ENCODE measurements at places on chromosomes 16 and 17.

DNA sequence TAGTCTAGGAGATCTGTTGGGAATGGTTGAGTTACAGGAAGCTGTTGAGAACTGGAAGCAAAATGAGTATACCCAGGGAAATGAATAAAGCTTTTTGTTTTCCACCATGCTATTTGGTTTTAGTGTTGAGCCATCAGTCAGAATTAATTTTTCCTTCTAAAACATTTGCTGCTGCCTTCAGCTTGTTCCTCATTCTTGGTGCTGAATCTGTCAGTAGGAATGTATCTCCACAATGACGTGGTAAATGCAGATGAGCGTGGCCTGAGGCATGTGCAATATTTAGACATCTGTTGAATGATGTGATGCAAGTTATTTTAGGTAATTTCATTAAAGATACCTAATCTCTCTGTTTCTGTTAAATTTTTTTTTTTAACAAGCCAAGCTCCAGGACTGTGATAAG is 10.9 kb downstream of the HAPSTR1 start:
- DNase-seq: no peak

- no peak for DNase-seq
Measured at GRCh38 chr16:85826686-85827247, 27.3 kb downstream of the COX4I1 start.

GRCh38 chr17:67026341-67026740 is 18.0 kb upstream of the CACNG1 start:
- DNase-seq: no peak

DNA sequence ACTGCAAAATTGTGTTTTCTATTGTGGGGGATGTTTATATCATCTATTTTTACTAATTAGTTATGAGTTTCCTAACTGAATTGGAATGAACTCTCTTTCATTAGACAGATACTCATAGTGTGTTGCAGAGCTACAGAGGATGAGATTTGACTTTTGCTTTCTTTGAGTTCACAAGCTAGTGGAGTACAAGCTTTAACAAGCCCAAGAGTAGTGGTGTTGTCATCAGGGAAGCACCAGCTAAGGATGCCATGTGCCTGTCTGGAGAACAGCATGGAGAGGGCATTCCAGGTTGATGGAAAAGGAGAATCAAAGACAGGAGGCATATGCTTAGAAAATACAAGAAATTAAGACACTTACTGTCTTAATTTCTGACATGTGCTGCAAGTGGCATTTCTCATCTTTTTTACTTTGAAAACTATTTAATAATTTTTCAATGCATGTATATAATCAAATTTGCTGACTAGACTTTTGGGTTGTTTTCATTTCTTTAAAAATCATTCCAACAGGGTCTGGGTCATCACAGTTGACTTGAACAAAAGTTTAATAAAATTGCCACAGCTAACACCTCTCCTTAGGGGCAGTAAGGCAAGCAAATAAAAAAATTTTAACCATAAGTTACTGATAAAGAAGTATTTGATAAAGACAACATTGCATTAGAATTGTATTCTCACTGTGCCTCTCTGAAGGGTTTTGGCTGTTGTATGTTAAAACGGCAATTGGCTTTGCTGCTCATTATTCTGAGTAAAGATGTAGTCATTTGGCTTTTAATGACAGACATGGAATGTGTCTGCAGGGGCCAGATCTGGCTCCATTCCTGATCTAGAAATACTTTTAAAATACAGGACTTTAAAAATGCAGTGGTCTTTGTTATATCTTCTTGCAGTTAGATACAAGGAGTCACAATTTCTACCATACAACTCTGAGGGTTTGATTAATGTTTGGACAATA is 323.7 kb upstream of the CDH11 start:
- DNase-seq: no peak

DNA sequence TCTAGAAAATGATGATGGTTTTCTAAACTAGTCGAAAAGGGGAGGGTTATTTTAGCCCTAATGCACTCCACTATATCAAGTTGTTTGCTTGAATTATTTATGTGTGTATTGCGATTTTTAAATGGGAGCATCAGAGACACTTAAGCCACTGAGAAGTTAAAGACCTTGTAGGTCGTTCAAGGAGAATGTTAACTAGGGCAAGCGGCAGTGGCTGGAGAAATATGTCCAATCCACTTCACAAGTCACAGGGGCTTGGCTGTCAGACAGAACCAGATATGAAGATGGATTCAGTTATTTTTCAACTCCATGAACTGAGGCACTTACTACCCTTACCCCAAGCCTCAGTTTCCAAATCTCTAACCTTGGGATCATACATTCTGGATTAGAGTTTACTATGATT is 702.0 kb downstream of the CDH11 start:
- no peak for DNase-seq

GRCh38 chr17:77770331-77771105 is 188.0 kb upstream of the TNRC6C start:
- no peak for DNase-seq

- no peak for DNase-seq
Measured at GRCh38 chr16:11257131-11257938, 1.3 kb upstream of the SOCS1 start.

- no peak for DNase-seq
Measured at GRCh38 chr17:72429066-72429638, 308.3 kb downstream of the SOX9 start.

- DNase-seq: no peak
Measured at GRCh38 chr17:48469227-48469626, 39.2 kb upstream of the SKAP1 start.

DNA sequence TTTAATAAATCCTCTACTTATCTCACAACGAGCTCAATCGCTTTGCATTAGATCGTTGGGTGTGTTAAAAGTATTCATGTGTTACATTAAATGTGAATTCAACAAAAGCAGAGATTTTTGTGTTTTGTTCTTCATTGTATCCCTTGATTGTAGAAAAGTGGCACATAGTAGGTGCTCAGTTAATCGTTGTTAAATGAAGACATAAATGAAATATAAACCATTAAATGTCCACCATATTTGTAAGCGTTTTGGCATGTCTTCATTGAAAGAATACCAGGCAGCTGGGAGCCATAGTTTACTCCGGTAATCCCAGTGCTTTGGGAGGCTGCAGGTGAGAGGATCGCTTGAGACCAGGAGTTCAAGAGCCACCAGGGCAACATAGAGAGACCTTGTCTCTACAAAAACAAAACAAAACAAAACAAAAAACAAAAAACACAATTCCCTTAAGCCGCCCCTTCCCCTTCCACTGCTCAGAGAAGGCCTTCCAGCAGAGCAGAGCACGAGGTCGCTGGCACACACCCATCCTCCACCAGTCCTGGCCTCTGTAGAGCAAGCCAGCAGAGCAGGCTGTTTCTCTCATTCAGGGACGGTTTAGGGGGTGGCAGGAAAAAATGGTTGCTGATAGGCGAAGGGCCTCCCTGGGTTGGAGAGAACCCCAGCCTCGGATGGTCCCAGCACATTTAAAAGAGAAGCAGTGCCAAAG is 673 bp upstream of the CHD9 start:
- no peak for DNase-seq

DNA sequence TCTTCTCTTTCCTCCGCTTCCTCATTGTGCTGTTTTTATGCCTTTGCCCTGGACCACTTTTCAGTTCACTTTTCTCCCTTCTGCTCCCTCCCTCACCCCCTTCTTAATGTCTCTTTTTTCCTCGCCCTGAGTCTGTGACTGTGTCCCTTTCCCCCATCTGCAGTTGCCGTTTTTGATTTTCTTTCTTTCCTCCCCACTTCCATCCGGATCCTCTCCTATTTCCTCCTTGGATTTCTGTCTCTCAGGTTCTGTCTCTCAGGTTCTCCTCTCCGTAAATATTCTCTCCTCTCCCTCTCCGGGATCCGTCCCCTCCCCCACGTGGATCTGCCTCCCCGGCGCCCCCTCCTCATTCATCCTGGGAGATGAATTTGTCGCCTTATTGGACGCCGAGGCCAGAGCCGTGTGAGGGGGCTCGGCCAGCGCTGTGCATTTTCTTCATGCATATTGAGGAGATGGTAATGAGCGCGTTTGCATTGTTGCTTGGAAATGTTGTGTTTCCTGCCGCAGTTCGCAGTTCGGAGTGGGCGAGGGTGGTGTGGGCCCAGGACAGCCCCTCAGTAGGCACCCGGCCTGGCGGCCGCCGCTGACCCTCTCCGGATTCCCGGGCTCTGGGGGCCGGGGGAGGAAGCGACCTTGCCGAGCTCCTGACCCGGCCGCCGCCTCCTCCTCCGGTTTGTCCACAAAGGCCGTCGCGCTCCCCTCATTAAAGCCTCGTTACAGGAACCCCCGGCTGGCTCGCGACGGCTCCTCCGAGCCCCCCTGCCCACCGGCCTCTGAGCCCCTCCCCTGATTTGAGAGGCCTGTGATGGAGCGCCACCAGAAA is 4.5 kb upstream of the IRX3 start:
- no peak for DNase-seq

GRCh38 chr17:80870401-80870800 is 121.2 kb upstream of the CHMP6 start:
- DNase-seq: no peak

GRCh38 chr17:47949946-47950345 is 7.7 kb downstream of the PRR15L start:
- DNase-seq: no peak

DNA sequence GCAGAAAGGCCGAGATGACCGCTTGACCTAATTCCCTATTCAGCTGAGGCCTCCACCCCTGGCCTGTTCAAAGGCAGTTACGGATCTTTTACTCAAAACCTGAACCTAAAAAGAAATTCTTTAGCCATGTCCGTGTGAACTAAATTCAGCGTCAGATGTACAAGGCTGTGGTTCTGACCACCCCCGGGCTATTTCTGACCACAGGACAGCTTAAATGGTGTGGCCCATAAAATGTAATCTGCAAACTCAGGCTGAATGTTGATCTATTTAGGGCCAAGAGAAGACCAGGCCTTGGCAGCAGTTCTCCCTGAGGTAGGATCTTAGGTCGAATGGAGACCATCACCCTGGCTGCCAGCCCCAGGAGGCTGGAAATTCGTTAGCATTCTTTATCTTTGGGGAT is 485.5 kb downstream of the WWOX start:
- DNase-seq: no peak

DNA sequence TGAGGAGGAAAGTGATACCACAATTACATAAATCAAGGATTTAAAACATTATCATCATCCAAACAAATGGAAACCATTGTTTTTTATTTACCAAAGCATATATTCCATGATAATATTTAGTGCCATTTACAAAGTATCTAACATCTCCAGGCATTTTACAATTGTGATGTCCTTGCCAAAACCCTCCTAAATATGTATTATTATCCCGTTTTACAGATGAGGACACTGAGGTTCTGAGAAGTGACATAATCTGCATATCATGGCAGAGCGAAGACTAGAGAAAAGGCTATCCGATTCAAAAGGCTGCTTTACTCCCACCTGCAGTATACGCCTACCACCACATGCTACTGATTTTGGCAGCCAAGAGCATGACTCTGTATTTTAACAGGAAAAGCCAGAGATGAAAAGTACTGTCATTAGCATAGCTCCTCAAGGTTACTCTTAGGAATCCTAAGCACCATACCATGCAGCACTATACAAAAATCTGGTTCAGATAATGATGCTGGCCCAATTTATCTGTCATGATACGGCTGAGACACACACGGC is 301.4 kb downstream of the CA10 start:
- no peak for DNase-seq

DNA sequence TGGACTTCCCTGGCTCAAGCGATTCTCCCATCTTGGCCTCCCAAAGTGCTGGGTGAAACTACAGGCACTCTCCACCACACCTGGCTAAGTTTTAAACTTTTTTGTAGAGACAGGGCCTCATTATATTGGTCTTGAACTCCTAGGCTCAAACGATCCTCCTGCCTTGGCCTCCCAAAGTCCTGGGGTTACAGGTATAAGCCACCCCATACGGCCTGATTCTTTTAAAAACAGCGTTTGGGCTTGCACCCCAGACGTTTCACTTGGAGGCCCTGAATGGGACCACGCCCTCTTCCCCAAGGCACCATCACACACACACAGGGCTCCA is 29.4 kb upstream of the GINS2 start:
- no peak for DNase-seq

DNA sequence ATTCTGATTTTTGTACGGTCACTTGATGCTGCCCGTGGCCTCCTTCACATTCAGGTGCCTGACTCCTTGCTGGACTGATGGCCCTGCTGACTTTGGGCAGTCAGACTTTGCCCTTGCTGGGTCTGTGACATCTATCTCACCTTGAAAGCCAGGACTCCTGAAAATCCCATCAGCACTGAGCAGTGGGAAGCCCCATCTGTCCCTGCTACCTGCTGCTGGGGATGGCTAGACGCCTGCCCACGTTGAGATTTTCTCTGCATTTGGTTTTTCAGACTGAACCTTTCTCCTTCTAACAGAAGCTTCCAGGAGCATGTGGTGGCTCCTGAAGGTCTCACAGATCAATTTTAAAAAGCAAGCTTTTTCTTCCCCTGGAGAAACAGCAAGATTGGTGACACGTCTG is 10.2 kb upstream of the ZNF18 start:
- no peak for DNase-seq

GRCh38 chr17:46811978-46812583 is 6.4 kb downstream of the WNT3 start:
- DNase-seq: no peak

DNA sequence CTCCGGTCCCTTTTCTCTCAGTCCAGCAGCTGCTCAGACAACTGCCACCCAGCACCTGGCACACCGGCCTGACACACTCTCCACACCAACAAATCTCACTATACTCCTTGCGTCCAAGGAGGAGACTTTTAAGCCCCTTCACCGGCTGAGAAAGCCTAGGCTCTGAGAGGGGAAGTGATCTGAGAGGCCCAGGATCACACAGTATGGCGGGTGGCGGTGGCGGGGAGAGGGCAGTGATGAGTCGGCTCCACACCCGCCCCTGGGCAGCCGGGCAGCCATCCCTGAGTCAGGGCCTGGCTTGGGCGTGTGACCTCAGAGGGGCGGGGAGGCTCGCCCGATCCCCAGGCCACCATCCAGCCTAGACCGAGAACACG is 569 bp downstream of the FLII start:
- peak; percentile 32 for DNase-seq

DNA sequence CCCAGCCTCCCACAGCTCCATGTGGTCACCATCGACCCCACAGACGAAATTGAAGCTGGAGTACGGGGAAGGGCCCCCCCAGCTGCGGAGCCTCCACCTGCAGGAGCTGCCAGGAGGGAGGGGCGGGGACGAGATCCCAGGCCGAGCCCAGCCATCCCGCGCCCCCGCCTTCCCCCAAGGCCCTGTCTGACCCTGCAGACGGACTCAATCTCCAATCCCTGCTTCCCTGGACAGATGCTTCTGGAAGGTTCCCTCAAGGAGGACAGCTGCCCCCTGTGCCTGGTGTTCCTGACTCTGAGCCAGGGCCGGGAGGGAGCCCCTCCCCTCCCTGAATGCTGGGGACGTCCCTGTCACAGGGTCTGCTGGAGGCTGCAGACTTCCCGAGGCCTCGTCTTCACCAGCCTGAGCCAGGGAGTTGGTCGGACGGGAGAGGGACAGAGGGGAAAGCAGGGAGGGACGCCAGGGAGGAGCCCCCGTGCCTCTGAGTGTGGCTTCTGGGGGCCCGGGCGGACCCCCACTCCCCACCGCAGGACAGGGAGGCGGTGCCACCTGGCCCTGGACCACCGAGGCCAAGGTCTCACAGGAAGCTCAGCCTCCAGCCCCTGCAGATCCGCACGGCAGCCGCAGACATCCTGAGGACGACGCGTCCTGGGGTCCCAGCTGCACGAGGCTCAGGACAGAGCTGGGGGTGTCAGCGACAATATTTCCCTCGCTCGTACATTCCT is 21.3 kb upstream of the C1QTNF8 start:
- no peak for DNase-seq

GRCh38 chr17:45290269-45290765 is 26.5 kb downstream of the MAP3K14 start:
- DNase-seq: no peak

Measured in stimulated activated CD8-positive, alpha-beta memory T cell treated with anti-CD3 and anti-CD28 coated beads, Interleukin-2, amount 100 ng/mL, for 48 hours (primary cell).